Left forelimb (tissue), 1 donor: ENCODE measurements at places on chromosomes 4 and X.

GRCh38 chr4:34733185-34733941 lies 1511.0 kb downstream of the ARAP2 start:
- DNase-seq = no peak

DNA sequence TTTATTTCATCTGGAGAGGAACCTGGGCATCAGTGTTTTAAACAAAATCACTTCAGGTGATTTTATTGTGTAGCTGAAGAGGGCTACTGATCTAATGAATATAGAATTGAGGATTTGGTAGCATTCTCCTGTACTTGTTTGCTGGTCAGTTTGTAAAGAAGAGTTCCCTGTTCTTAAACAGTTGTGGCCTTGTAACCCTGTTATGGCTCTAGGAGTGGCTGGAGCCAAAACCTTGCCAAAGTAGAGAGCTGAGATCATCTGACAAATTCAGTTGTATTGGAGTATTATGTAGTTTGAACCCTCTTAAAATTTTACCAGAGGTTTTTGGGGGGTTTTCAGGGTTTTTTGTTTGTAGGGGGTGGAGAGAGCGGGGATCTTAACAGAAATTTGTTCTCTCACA lies 36.5 kb downstream of the USP9X start:
- no peak for DNase-seq

GRCh38 chr4:10731162-10731561 lies 46.6 kb upstream of the CLNK start:
- DNase-seq = no peak

- DNase-seq = no peak
Observed at GRCh38 chr4:89064848-89065247, 7.9 kb upstream of the FAM13A start.

DNA sequence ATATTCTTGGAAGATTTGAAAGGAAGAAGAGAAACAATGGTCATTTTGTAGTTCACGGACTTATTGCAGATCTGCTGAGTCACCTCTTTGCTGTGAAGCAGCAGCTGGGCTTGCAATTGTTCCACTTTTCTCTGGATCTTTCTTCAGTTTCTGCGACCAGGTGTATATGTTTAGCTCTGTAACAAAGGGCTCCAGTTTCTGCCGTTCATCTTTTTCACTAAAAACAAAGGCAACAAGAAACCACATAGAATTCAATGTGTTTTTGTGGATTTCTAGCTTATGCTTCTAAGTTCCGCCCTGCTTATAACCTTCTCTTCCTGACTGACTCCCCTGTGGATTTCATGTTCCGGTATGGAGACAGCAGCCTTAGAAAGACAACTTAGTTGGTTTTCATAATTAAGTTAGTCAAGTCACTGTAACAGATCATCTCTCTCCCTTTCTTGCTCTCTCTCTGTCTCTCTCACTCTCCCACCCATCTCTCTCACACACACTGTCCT lies 121.6 kb upstream of the EPHA5 start:
- DNase-seq = no peak

- no peak for DNase-seq
Observed at GRCh38 chrX:24026432-24026831, 554 bp downstream of the KLHL15 start.

DNA sequence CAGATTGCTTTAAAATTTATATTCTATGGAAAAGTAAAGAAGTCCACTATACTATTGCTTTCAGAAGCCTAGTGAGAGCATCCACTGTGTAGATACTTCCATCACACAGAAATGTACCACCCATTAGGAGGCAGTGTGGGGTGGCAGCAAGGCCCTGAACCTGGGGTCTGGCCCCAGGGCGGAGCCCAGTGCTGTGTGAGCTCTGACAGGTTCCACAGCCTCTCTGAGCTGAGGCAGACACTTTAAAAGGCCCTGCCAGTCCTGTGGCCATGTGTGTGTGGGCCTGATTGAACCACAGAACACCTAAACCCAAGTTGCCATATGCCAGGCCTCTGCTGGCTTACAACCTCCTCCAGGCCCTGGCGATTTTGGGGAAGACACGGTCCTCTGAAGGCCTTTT lies 49.2 kb downstream of the PHKA2 start:
- no peak for DNase-seq

DNA sequence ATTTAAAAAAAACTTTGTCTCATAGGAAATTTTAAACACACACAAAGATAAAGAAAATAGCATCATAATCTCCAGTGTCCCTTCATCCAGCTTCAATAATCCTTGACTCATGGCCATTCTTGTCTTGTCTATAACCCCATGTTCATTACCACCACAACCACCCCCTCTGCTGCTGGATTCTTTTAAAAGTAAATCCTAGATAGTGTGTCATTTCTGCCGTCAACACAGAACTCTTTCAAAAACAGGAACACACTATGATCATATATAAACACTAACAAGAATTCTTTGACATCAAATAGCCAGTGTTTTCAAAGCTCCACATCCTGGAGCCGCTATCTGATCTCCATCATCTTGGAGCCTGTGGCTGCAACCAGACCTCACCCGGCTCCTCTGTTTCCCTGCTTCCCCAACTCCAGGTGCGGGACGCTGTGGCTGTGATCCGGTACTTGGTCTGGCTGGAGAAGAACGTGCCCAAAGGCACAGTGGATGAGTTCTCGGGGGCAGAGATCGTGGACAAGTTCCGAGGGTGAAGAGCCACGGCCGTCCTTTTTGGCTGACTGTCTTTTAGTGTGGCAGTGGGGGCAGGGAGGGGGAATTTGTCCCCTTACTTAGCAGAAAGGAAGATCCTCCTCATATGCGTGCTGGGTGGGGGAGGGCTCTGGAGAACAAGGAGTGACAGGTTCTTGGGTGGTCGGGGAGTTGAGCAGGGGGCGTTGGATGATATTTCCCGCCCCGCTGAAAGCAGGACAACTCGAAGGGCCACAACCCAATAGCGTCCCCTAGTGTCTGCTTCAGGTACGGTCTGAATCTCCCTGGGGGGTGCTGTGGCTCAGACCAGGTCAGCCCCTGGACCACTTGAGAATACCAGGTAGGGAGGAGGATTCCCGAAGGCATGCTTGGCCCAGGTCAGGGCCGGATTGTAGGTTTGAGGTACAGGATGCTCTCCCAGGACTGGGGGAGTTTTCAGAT lies 15.6 kb downstream of the XPNPEP2 start:
- no peak for DNase-seq

DNA sequence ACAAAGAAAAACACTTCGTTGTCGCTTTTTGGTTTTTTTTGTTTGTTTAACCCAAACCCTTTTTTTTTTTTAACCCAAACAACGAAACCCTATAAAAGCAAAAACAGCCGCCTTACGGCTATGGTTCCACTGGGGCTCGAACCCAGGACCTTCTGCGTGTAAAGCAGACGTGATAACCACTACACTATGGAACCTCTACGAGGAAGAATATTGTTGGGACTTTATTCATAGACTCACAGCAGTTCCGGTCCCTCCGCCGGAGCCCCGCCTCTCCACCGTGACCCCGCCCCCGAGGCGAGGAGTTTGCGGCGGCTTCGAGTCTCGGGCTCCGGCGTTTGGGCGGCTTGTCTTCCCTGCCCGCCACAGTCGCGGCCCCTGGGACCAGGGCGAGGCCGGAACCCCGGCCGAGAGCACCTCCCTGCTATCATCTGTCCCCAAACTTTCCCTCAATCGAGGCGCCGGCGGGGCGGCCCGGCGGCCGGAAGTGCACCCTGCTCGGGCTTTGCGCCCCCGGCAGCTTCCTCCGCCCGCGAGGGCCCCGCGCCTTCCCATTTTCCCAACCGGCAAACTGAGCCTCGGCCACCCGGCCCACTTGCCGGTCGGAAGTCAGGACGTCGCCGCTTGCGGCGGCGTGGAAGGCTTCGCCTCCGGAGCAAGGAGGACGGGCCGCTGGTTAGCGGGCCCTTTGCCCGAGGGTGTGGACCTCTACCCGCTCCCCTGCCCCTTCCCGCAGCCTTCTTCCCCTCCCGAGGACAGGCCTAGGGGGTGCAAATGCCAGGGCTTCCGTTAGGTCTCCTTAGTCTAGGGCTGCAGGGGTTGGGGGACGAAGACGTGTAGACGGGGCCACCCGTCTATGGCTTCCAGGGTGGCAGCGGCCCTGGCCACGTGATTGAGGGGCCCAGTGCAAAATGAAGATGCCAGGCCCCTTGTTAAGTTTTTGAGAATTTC lies 3.2 kb upstream of the RS1 start:
- DNase-seq = peak; percentile 86

DNA sequence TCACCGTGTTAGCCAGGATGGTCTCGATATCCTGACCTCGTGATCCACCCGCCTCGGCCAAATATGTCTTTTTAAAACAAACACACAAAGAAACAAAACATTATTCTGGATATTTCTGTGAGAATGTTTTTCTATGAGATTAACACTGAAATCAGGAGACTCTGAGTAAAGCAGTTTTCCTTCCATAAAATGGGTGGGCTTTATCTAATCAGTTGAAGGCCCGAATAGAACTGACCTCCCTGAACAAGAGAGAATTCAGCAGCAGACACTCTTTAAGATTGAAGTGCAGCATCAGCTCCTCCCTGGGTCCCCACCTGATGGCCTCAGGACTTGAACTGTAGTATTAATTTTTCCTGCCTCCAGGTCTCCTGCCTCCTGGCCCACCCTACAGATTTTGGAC lies 22.4 kb upstream of the SOD3 start:
- DNase-seq = no peak

DNA sequence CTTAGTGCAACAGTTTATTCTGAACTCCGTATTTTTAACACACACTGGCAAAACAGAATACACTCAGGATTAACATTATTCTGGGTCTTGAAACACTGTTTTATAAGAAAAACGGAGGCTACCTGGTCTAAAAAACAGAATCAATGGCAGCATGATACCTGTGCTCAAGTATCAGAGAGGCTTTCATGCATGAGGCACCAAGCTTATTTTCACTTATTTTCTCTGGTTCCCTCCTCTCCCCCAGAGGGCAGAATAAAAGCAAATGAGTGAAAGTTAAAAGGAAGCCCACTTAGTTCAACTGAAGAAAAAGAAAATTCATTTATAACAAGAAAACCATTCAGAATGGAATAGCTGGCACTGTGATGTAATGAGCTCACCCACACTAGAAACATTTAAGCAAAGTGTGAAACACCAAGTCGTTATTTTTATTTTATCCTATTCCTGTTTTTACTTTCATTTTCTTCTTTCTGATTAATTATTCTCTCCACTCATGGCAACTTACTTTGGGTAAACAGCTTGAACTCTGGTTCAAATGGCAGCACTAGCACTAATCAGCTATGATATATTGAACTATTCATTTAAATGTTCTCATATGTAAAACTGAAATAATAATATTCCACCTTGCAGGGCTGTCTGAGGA lies 211.8 kb downstream of the PPP3CA start:
- DNase-seq = no peak

GRCh38 chr4:33831442-33832066 lies 2412.8 kb downstream of the ARAP2 start:
- DNase-seq = no peak
